ENCODE measurements at places on chromosomes 6 and 20.
A peak's percentile ranks its signal among the peaks of the same experiment; 100 is the strongest.

DNA sequence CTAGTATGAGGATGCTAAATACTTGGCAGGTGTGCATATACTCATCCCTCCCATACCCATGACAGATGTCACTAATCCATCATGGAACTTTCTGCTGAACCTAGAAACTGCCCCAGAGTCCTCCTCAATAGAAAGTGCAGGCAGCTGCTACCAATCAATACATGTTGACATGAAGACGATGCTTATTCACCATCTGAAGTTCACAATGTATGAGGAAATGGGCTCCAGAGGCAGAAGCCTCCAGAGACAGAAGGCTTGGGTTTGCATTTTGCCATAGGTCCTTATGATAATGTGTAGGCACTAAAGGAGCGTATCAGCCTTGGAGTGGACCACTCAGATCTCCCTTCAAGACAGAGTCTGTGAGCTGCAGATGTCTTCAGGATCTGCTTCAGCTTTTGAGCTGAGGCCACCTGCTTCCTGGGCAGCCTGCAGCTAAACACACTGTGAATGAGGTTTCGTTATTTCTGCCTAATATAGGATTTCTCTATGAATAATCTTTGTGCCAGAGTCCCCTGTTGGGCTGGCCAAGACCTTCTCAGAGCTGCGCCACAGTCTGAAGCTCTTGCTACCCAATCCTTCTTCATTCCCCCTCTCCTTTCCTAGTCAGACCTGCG lies 7.5 kb upstream of the KIAA1755 start:
- no peak for DNase-seq

DNA sequence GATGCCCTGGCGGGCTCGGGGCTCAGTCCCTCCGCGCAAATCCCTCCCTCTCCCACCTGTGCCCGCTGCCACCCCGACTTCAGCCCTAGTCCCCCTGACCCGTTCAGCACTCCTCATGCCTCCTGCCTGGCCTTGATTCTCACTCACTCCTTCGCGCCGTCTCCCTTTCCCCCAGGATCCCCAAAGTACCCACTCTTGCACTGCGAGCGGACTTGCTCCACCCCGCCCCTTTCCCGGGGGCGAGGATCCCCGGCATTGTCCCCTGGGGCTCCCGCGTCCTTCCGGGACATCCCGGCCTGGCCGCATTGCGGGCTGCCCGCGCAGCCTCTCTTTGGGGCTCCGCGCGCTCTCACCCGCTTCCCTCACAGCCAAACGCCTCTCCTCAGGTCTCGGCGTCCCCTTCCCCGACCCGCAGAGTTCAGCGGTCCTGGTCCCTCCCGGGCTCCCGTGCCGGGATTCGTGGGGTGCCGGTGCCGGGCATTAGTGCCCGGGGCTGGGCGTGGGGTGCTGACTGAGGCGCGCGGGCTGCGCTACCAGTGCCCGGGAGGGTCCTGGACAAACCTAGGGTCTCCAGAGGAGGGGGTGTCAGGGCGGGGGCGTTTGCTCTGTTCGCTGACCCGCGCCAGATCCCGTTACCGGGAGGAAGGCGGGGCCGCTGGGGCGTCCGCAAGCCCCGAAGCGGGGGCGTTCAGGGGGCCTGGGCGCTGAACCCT lies 45.5 kb upstream of the SUPT3H start:
- DNase-seq = no peak

DNA sequence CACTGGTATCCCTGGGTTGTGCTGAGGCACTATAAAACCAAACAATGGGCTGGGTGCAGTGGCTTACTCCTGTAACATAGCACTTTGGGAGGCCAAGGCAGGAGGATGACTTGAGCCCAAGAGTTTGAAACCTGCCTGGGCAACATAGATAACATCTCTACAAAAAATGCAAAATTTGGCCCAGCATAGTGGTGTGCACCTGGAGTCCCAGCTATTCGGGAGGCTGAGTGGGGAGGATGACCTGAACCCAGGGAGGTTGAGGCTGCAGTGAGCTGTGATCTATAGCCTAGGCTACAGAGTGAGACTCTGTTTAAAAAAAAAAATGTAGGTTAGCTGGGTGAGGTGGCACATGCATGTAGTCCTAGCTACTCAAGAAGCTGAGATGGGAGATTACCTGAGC lies 7.7 kb upstream of the SLC4A11 start:
- DNase-seq = no peak

GRCh38 chr6:38057994-38058393 lies 238.5 kb downstream of the ZFAND3 start:
- DNase-seq = no peak

- no peak for DNase-seq
Measured at GRCh38 chr6:111417946-111418345, 65.1 kb downstream of the REV3L start.

- DNase-seq = no peak
Measured at GRCh38 chr6:144349690-144350527, 64.8 kb downstream of the UTRN start.

- DNase-seq = no peak
Measured at GRCh38 chr6:76004202-76004601, 68.3 kb downstream of the IMPG1 start.

- no peak for DNase-seq
Measured at GRCh38 chr20:24917056-24917455, 32.0 kb upstream of the CST7 start.

- no peak for DNase-seq
Measured at GRCh38 chr6:131923356-131923755, 27.8 kb downstream of the CCN2 start.

- DNase-seq = no peak
Measured at GRCh38 chr6:148440877-148441453, 98.3 kb downstream of the SASH1 start.

DNA sequence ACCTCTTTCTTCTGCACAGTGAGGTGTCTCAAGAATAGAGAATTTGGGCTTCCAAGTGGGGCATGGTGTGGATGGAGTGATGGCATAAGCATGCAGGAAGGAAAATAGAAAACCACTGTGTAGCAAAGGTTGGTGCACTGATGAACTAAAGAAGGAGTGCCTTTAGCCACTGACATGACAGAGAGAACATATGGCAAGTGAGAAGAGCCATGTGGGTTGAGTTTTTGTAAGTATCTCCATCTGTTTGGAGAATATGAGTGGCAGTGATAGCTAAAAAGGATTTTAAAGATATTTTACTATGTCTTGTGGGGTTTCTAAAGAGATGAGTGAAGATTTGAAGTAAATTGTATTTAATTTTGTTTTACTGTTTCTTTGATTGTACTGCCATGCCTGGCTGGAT lies 160.5 kb upstream of the GRIK2 start:
- no peak for DNase-seq

DNA sequence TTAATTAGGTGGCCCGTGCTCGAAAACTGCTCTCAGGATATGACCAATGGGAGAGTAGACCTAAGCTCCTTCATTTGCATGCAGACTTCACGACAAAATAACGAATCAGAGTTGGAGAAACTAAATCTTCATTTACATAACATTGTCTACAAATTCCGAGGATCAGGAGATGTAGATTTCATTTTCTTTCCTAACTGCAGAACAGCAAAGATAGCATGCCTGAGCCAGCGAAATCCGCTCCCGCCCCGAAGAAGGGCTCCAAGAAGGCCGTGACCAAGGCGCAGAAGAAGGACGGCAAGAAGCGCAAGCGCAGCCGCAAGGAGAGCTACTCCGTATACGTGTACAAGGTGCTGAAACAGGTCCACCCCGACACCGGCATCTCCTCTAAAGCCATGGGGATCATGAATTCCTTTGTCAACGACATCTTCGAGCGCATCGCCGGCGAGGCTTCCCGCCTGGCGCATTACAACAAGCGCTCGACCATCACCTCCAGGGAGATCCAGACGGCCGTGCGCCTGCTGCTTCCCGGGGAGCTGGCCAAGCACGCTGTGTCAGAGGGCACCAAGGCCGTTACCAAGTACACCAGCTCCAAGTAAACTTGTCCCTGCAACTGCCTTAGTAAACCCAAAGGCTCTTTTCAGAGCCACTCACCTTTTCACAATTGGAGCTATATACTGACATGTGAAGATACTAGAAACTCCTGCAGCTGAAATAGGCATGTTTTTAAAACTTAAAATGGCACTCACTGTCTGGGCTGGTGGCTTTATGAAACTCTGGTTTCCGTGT lies 96.5 kb downstream of the HFE start:
- no peak for DNase-seq

GRCh38 chr20:57048027-57048869 lies 218.2 kb downstream of the BMP7 start:
- DNase-seq = no peak

- no peak for DNase-seq
Measured at GRCh38 chr20:59835448-59836395, 97.7 kb downstream of the SYCP2 start.

DNA sequence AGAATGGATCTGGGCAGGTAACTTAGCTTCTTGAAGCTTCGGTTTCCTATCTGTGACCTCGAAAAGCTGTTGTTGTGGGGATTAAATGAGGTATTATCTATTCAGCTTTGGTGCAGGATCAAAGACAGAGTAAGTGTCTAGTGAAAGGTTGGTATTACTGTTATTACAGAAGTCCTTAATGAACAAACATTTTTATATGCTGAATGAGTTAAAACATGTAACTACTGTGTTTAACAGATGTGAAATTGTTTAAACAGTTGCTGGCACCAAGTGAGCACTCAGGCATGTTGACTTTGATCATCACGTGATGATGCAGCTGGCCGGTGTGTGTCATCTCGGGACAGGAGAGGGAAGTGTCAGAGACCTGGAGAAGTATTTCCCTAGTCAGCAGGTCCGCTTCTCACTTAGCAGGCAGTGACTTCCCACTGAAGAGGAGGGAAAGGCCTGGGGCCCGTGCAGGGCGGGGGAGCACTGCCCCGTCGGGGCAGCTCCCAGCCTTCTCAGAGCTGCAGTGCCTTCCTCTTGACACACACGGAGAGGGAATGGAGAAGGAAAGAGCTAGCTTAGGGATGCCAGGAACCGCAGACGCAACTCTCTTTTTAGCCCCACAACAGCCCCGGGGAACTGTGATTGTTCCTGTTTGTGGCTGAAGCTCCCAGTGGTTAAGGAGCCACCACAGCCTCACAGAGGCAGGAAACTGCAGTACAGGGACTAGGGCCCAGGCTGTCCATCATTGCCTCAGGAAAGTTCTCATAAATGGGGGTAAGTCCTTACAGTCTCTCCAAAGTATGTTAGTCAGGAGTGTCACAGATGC lies 18.0 kb downstream of the TUBB2A start:
- DNase-seq = no peak

DNA sequence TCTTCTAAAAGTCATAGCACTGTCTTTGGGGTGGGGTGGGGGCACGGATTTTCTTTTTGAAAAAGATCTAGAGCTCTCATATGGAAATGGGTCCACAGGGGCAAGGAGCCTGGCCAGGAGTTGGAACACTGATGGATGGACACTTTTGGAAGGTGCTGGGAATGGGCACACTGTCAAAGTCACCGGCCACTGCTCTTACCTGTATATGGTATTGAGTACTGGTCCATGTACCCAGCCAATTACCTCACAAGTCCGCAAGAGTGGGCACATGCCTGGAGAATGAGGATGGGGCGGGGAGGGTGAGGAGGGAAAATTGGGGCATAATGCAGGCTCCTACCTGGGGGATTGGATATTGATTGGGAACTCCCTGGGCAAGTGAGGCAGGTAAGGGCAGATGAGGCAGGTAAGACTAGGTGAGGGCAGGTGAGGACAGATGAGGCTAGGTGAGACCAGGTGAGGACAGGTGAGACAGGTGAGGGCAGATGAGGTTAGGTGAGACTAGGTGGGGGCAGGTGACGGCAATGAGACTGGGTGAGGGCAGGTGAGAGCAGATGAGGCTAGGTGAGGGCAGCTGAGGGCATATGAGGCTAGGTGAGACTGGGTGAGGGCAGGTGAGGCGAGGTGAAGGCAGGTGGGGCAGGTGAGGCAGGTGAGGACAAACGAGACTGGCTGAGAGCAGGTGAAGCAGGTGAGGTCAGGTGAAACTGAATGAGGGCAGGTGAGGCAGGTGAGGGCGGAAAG lies 167.9 kb downstream of the NRN1 start:
- DNase-seq = no peak

DNA sequence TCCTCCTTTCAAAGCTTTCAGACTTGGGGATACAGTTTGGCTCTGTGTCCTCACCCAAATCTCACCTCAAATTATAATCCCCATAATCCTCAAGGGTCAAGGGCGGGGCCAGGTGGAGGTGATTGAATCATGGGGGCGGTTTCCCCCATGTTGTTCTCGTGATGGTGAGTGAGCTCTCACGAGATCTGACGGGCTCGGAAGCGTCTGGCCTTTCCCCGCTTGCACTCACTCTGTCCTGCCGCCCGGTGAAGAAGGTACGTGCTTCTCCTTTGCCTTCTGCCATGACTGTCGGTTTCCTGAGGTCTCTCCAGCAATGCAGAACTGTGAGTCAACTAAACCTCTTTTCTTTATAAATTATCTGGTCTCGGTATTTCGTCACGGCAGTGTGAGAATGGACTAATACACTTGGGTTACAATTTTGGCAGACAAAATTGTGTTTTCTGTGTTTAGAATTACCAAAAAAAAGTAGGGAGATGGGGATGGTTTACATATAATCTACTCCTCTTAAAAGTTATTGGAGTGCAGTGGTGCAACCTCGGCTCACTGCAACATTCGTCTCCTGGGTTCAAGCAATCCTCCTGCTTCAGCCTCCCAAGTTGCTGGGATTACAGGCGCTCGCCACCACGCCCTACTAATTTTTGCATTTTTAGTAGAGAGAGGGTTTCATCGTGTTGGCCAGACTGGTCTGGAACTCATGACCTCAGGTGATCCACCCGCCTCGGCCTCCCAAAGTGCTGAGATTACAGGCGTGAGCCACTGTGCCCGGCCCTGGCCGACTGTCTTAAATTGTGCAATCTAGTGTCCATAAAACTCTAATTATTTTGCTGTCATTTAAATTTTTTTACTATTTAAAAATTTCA lies 33.6 kb upstream of the PXDC1 start:
- no peak for DNase-seq

DNA sequence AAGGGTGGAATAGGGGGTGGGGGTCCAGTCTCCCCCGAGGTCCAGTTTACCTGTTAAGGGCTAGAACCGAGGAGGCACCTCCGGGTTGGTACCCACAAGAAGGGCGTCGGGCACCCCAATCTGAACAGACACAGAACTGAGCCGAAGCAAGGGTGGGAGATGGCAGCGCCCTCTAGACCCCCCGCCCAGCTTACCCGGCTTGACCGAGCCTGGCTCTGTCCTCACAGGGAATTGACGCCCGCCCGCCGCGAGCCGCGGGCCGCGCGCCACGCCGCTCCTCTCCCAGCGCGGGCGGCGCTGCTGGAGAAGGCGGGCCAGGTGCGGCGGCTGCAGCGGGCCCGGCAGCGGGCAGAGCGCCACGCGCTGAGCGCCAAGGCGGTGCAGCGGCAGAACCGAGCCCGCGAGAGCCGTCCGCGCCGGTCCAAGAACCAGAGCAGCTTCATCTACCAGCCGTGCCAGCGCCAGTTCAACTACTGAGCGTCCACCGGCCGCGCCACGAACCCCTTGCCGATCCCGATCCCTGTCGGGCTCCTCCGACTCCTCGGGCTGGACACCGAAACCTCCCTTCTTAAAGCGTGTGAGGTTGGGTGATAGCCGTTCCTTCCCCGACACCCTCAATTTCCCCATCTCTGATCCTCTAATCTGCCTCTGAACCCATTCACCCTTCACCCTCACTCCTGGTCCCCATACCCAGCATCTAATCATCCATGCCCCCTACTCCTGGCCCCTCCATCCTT lies 5.9 kb downstream of the TP53INP2 start:
- peak; percentile 56 for DNase-seq

- DNase-seq = no peak
Measured at GRCh38 chr20:52306477-52306876, 114.9 kb upstream of the ZFP64 start.

All from activated naive CD4-positive, alpha-beta T cell (primary cell).